ENCODE measurements at places on chromosomes 7 and 10.
A peak's percentile ranks its signal among the peaks of the same experiment; 100 is the strongest.

- no peak for DNase-seq
Observed at GRCh38 chr10:107284187-107284586, 119.7 kb upstream of the SORCS1 start.

DNA sequence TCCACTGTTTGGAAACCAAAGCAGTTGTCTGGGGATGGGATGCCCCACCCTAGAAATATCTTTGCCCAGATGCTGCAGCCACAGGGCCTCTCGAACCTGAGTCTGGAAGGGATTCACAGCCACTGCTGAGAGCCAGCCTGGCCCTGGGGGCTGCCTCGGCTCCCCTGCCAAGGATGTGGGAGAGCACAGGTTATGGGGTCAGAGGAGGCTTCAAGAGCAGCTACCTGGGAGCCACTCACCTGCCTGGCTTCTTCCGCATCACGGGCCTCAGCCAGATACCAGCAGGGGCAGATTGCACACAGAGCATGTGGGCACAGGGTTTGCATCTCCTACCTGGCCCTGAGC lies 5.4 kb upstream of the PWWP2B start:
- no peak for DNase-seq

GRCh38 chr7:93235541-93235940 lies 3.4 kb downstream of the VPS50 start:
- DNase-seq, result no peak

- DNase-seq, result no peak
Observed at GRCh38 chr10:114026189-114027040, 17.3 kb upstream of the ADRB1 start.

DNA sequence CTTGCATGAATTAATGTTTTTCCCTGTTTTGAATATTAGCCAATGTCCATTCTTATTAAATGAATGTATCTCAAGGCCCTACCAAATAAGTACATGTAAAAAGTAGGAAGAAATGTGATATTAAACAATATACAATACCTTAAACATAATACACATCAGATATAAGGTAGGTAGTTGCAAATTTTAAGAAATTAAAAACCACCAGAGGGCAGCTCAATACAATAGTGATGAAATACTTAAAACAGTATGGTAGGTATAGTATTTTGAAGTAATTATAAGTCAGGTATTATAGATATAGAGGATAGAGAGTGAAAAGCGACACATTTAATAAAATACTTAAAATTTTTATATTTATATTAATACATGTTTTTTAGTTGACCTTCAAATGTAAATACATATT lies 43.6 kb upstream of the CDK14 start:
- DNase-seq, result no peak

DNA sequence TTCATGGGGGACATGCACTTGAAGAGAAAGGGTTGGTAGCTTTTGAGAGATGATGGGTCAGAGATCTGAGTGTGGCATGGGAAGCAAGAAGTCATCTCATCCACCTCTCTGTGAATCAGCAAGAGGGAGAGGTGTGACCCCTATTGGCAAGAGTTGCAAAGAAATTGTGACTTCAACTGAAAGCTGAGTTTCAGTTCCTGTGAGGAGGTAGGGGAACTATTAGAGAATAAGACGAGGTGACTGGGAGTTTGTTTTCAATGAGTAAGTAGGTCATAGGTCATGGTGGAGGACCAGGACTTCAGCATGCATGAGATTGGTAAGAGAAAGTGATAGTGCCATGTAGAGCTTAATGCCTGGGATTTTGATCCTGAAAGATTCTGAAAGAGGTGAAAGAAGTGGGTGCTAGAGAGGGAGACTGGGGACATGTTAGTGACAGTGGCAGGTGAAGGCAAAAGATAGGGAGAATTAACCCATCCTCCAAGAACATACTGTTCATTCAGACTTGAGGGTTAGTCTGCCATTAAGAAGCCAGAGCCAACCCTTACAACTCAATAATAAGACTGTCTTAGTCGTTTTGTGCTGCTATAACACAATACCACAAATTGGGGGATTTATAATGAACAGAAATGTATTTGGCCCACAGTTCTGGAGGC lies 75.5 kb upstream of the CAPZA2 start:
- DNase-seq, result no peak

GRCh38 chr7:78924581-78924980 lies 528.9 kb downstream of the MAGI2 start:
- no peak for DNase-seq

DNA sequence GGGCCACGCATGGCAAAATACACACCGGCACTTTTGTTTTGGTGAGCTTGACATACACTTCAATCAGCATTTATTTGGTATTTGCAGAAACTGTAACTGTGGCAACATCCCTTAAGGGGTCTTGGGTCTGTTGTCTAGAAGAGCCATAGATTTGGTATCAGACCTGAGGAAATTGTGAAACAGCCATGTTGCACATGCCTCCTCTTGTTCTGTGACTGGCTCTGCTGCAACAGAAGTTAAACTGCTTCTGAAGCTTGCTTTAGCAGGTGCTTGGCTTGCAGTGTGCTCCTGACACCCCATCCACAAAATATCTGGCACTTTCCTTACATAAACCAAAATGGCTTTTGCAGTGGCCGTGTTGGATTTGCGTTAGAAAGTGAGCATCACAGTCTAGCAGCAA lies 247.3 kb downstream of the GATA3 start:
- DNase-seq, result no peak

- DNase-seq, result no peak
Observed at GRCh38 chr10:37965006-37965405, 11.4 kb downstream of the ZNF25 start.

DNA sequence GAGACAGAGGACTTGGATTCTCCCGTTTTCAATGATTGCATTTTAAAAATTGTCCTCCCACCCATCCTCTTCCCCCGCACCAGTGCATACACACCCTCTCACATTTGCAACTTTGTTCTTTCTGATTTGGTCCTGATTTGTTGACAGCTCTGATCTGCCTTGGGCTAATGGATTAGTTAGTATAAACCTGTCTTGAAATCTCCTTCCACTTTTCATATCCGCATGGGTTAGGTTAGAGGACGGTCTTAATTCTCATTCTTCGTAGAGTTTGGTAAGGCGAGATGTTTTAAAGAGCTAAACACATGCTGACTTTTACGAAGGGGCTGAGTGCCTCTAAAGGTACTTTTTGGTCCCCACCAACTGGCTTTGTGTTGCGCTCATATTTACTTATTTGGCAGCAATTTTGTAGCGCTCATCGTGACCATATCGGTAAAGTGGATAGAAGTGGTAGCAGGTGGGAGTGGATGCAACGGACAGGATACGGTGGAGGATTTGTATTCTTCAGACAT lies 1.1 kb downstream of the AHR start:
- peak; percentile 43 for DNase-seq

GRCh38 chr10:14775656-14776055 lies 959 bp upstream of the FAM107B start:
- no peak for DNase-seq

GRCh38 chr7:77269360-77270093 lies 69.9 kb upstream of the FGL2 start:
- DNase-seq, result no peak

DNA sequence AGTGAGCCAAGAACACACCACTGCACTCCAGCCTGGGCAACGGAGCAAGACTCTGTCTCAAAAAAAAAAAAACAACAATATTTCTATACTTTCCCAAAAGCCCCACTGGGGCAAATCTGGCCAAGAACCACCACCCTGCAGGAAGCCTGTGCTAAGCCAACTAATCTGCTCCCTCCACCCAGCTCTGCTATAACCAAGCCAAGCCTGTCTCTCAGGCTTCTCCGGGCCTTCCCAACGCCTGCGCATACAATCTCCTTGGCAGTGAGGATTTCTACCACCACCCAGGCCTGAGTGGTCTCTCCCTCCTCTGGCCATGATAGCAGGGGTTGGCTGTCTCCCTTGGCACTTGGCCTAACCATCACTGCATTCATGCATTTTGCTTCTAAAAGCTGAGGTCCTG lies 14.2 kb downstream of the DDX56 start:
- no peak for DNase-seq

- no peak for DNase-seq
Observed at GRCh38 chr10:88849234-88849633, 2.4 kb downstream of the ANKRD22 start.
